ENCODE measurements at places on chromosomes 7 and 10.

GRCh38 chr7:111532625-111533024 is 29.7 kb downstream of the IMMP2L start:
- DNase-seq, result no peak

DNA sequence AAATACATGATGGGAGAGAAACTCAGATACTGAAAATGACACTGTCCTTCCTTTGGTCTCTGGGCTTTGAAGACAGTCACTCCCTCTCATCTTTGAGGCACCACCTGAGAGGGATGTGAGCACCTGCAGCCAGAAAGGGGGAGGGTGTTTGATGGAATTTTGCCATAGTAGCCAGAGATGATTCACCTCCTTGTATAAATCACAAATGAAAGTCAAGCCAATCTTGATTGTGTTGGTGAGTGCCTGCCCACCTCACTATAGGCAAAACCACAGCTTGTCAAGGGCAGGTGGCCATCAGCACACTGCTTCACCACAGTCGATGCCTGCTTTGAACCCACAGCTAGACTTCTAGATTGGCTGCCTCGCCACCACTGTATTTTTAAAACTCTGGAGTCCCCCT is 48.2 kb downstream of the PON1 start:
- no peak for DNase-seq

DNA sequence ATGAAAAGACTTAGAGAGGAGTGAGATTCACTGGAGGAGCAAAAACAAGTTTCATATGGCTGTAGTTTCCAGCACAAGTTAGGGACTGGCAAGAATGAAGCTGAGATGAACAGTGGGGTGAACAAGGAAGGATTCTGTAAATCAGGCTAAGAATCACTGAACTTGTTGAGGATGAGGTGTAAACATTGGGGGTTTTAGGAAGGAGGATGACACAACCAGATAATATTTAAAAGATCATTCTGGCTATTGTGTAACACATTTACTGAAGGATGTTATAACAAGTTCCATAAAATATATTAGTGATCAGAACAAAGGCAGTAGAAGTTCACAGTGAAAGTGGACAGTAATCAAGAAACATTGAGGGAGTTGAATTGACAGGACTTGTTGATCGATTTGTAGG is 68.9 kb downstream of the CD36 start:
- DNase-seq, result no peak

DNA sequence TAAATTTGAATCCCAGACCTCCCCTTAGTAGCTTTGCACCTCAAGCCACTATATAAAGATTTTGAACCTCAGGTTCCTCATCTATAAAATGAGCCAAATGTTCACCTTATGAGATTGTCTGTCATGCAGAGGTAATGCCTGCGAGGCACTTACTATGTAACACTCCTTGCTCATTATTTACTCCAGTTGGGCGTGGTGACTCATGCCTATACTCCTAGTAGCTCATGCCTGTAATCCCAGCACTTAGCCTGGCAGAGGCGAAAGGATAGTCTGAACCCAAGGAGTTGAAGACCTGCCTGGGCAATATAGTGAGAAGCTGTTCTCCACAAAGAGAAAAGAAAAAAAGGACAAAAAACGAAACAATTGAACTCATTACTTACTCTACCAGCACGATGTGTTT is 82.2 kb downstream of the MDFIC start:
- DNase-seq, result no peak

GRCh38 chr10:44881649-44882048 is 29.5 kb upstream of the TMEM72 start:
- DNase-seq, result no peak

- no peak for DNase-seq
These were observed 8.8 kb upstream of the TRPV6 start for GRCh38 chr7:142894112-142894984.

- no peak for DNase-seq
These were observed 272.1 kb downstream of the BMPER start for GRCh38 chr7:34177476-34177875.

DNA sequence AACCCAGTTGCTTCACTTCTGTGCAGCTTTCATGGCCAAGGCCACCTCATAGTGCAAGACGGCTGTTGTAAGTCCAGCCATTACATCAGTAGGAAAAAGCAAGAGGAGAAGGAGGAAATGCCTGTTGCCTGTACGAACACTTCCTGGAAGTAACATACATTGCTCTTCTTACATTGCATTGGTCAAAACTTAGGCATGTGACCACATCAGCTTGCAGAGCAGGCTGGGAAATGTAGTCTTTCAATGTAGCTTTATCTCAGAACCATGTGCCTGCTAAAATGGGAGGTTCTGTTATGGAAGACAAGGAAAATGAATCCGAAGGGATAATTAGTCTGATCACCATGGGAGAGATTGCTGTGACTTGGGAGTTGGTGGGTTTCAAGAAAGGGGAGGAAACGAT is 4.3 kb downstream of the SLC29A3 start:
- no peak for DNase-seq

DNA sequence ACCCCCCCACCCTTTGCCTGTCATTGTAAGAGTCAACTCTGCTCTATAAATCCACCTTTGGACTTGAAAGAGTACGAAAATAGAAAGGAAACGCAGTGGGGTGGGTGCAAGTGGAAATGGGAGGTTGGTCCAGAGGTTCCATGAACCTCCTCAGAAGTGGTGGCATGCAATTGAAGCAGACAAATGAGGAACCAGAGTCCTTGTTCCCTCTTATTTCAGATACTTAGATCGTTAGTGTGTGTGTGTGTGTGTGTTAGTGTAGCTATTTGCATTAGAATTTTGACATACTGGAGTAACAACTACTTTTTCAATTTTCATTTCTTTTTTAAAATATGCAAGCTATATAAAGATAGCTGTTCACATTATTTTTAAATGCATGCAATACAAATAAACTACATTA is 18.1 kb upstream of the TFAM start:
- no peak for DNase-seq

- DNase-seq, result no peak
These were observed 28.9 kb downstream of the BAG3 start for GRCh38 chr10:119680050-119680449.

GRCh38 chr7:155948423-155948822 is 136.2 kb upstream of the SHH start:
- DNase-seq, result no peak

DNA sequence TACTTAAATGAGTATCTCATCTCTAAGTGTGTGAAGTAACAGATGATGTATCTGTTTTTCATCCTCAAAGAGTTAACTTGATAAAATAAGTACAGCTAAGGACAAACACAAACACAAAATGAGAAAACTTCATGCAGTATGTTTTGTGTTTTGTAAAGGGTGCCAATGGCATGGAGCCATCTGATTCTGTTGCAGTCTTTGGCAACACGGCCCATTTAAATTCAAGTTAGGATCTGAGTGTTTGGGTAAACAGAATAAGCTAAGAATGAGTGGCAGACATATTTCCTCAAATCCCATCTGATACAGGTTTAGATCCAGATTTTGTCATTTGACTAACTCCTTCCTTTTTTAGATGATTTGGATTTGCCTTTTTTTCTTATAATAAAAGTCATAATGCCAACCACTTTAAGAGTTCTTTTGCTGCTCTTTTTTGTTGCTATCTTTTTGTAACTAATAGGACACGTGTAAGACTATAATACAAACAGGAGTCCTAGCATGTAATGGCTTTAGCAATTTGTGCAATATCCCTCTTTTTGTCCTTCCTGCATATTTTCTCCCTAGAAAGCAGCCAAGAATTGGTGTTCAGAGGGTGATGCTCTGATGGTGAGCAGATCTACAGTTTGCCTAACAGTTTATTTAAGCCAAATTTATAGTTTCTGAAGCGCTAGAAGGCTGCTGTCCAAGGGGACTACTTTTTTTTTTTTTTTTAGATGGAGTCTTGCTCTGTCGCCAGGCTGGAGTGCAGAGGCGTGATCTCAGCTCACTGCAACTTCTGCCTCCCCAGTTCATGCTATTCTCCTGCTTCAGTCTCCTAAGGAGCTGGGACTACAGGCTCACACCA is 18.9 kb upstream of the ACTA2 start:
- no peak for DNase-seq

DNA sequence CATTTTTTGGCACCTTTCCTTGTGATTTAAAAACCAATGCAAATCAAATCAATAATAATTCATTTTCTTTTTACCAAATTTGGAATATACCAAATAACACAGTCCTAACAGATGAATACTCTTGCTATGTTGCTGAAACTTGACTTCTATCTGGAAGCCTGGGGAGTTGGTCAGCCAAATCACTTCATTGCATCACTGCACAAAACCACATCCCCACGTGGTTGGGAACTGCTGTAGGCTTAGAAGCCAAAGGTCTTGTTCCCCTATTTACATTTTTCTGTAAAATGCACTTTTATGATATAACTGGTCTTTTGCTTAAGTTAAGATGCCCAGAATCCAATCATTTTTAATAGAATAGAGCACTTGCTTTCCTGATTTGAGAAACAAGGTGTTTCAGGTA is 15.2 kb downstream of the GPR85 start:
- DNase-seq, result no peak

DNA sequence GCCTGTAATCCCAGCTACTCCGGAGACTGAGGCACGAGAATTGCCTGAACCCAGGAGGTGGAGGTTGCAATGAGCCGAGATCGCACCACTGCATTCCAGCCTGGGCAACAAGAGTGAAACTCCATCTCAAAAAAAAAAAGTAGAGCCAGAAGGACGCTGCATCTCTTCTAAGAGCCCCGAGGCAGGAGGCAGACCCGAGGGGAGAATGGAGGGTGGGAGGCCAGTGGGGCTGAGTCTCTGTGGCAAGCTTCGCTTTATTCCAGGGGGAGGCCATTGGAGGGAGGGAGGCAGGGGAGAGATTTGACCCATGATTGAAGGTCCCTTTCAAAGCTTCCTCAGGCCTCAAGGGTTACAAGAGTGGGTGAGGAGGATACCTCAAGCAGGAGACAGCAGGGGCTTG is 18.7 kb downstream of the TTYH3 start:
- DNase-seq, result no peak

All from stimulated activated CD4-positive, alpha-beta T cell treated with anti-CD3 and anti-CD28 coated beads, Interleukin-1b, Interleukin-23, amount 100 ng/mL, for 48 hours (primary cell).